Iris pigment epithelial cell (primary cell): ENCODE measurements at places on chromosomes 5 and 9.

DNA sequence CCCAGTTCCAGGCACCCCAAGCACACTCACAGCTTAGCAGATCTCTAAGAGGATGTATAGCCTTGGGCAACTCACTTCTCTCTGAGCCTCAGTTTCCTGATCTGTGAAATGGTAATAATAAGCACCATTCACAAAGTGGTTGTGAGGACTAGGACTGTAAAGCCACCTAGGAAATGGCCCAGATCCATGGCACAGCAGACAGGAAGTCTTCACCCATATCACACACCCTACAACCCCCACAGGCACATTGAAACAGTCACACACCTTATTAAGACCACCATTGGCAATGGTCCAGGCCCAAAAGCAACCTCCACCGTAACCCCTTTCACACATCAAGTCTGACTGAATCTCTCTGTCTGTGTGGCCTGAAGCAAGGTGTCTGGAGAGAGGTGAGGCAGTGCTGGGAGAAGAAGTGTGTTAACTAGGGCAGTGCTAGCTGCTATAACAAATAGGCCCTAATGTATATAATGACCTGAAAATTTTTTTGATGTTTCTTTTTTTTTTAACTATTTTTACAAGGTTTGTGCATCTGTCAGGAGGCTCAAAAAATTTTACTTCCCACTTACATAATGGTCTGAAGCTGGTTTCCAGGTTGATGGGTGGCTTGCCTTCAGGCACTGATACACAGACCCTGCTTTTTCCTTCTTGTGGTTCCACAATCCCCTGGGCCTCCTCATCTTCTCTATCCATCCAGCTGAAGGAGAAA, 2.4 kb upstream of the RGS14 start:
- DNase-seq: no peak

GRCh38 chr9:109910671-109911518, 130.9 kb downstream of the PALM2AKAP2 start:
- peak; percentile 72 for DNase-seq

DNA sequence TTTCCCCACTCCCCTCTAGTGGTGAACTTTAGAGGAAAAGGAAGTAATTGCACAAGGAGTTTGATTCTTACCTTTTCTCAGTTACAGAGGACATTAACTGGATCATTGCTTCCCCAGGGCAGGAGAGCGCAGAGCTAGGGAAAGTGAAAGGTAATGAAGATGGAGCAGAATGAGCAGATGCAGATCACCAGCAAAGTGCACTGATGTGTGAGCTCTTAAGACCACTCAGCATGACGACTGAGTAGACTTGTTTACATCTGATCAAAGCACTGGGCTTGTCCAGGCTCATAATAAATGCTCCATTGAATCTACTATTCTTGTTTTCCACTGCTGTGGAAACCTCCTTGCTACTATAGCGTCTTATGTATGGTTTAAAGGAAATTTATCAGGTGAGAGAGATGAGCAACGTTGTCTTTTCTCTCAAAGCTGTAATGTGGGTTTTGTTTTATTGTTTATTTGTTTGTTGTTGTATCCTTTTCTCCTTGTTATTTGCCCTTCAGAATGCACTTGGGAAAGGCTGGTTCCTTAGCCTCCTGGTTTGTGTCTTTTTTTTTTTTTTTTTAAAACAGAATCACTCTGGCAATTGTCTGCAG, 25.3 kb downstream of the SLC22A5 start:
- DNase-seq: no peak

DNA sequence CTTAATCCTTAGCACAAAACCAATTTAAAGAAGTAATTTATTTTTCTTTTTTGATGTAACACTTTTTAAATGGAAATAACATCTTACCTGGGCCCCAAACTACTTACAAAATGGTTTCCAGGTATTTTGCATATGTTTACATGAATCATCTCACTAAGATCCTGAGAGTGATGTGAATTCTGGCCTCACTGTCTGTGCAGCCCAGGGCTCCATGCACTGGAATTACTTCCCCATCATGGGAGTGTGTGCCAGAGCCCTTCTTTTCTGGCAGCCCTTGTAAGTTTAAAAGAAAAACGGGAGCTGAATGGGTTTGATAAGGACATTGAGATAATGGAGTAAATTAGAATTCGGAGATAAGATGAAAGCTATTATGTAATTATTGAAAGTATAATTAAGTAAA, 12.2 kb upstream of the F2R start:
- no peak for DNase-seq

GRCh38 chr5:5985332-5985731, 393.0 kb downstream of the MED10 start:
- no peak for DNase-seq

DNA sequence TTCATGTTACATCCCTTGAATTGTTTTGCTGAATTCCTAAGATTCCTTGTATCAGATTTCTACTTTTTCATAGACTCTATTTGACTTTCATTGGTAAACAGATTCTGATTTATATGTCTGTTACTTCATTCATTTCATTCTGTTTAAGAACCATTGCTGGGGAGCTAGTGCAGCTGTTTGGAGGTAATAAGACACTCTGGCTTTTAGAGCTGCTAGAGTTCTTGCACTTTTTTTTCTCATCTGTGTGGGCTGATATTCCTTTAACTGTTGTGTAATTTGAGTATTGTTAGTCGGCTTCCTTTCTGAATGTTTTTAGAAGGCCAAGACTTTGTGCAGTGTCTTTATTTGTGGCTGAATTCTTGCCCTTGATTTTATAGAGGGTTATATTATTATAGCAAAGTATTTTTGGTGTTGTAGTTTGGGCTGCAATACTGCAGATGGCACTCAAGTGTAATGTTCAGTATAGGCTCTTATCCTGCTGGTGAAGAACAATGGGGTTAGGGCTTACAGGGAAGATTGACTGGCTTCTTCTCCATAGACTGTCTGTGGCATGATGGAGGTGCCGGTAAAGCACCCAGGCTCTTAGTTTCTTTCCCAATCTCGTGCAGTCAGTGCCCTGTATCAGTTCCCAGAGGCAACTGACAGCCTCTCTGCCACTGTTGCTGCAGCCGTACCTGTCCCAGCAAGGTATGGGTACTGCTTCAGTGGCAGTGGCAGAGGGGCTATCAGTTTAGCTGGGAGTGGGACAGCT, 162.2 kb downstream of the OXCT1 start:
- DNase-seq: peak; percentile 74

- DNase-seq: peak; percentile 54
Observed at GRCh38 chr9:111036946-111037345, 1.3 kb downstream of the LPAR1 start.
